ENCODE measurements at places on chromosomes 16 and 17.

DNA sequence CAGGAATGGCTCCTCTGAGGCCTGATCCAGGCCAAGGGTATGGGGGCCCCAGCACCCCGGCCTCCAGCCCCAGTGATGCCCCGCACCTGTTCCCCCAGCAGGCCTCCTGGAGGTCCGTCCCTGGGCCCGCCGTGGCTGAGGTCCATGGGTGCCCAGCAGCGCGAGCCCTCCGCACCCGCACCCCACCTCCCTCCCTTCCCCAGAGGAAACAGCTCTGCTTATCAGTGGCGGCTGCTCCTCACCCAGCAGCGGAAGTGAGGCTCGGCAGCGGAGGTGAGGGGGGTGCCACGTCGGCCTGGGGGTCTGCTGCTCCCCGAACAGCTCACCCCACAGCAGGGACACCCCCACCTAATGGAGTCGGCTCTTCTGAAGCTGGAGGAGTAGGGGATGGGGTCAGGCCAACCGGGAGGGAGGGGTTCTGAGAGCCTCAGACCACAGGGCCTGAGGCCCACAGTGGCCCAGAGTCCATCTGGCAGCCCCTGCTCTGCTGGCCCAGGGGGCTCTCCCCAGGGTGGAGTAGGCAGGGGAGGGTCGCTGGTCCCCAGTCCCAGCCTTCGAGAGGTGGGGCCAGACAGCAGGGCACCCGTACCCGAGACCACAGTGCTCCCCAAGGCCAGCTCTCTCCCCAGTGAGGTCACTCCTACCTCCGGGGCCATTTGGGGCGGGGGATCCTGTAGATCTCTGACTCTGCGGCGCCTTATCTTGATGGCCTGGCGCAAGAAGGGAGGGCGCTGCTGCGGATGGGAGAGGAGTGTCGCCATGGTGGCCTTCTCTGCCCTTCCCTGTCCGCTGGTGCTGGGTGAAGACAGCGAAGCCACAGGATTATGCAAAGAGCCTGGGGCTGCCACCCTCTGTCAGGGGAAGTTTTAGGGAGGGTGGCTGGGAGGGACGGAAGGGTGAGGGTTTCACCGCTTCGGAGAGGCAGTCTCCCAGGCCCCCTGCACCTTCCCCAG, at the start of gene UNC13D:
Gene UNC13D (minus strand): TSS at position 828 of the 953 bp plus-strand sequence. CDS start 67 bp downstream, at position 761.
- no peak for DNase-seq

GRCh38 chr17:79500745-79501618, 109.9 kb downstream of the RBFOX3 start:
- no peak for DNase-seq

- DNase-seq, result no peak
These were observed 146.9 kb upstream of the NOL11 start for GRCh38 chr17:67570797-67571196.

GRCh38 chr17:58351182-58351581, 819 bp downstream of the SUPT4H1 start:
- no peak for DNase-seq

- no peak for DNase-seq
These were observed 2.2 kb downstream of the SRL start for GRCh38 chr16:4239682-4240175.

- DNase-seq, result no peak
These were observed 6.1 kb upstream of the HEATR3 start for GRCh38 chr16:50059669-50060068.

- DNase-seq, result no peak
These were observed 702 bp upstream of the WNT3 start for GRCh38 chr17:46818929-46819859.

- no peak for DNase-seq
These were observed 435 bp downstream of the RPRML start for GRCh38 chr17:46978489-46979146.

- DNase-seq, result no peak
These were observed 733 bp downstream of the CHRNB1 start for GRCh38 chr17:7445619-7445968.

All from GM04504 (cell line).